Activated T-helper 2 cell treated with anti-CD3 and anti-CD28 coated beads, Interferon-gamma antibody, Interleukin-2, Interleukin-4, amounts not matched to agents 10 μg/mL and 5 μg/mL and 100 μg/mL, durations not matched to agents 14 hours and 24 hours and 36 hours (primary cell): ENCODE measurements at places on chromosomes 2 and 18.

DNA sequence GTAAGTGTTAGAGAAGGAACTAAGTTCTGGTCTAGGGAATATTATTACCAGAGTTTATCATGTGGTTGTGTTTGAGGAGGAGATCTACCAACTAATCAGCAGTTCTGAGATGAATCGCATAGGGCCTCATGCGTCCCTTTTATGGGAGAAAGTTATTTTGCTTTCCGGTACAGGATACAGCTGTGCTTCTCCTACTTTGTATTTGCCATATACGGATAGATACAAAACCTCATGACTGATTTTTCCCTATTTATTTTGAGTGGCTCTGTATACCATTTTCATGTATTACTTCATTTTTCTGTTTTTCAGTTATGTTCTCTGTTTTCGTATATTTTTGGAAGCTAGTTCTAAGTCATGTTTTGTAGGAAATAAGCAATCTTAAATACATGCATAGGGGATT, 66.8 kb downstream of the ACSL3 start:
- DNase-seq: no peak

- no peak for DNase-seq
Measured at GRCh38 chr18:34122724-34123334, 101.9 kb downstream of the NOL4 start.

DNA sequence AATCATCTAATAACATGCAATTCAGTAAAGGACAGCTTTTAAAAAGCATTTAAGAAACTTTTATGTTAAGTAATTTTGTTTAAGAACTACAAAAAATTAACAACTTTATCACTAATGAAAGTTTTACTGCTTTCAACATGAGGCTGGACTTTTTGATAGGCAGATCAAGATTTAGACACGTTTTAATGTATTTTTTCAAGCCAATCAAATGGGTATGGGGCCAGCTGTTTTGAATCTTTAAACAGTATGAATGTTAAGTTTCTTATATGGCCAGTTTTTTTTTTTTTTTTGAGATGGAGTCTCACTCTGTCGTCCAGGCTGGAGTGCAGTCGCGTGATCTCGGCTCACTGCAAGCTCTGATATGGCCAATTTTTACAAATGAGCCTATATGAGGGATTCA, 73.1 kb downstream of the ST6GAL2 start:
- DNase-seq: no peak

DNA sequence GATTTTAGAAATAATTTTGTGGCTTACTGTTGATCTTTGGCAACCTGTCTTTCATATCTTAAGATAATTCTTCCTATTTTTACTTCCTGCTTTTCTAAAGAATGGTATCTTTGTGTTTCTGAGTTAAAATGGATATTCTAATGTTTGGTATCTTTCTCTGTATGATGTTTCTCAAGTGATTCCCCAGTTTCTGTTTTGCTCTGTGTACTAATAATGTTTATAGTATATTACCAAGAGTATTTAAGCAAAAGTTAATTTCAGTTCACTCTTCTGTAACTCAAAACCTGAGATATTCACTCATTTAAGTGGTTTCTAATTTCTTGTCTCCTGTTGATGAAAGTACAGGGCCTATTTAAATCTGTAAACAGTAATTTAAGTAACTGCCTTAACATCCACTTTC, 58.3 kb downstream of the CCDC150 start:
- DNase-seq: no peak

DNA sequence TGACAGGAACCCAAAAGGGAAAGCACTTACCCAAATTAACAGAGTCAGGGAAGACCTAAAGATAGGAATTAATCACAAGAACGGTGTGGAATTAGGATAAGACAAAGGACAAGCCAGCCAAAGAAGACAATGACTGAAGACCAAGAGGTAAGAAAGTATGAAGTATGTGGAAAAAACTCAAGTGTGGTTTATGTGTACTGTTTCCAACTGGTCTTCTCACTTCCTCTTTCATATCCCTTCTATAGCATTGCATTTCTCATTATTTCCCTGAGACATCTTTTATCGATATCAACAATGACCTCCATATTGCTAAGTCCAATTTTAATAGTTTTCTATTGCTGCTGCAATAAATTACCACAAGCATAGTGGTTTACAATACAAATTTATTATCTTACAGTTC, 313.5 kb upstream of the SLC39A10 start:
- no peak for DNase-seq

DNA sequence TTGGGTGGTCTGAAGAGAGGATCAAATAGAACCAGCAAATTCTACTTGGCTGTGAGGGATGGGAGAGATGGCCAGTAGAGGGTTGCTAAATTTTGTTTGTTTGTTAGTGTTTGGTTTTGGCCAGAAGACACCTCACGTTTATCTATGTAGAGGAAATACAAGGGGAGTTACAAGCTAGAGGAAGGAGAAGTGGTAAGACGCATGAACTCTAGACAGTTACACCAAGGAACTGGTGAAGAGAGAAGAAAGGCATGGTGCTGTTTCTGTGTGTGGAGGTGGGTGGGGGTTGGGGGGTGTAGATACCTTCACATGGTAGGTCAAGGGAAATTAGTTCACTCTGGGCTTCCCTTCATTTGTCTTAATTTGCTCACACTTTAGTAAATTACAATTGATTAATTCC, 25.6 kb downstream of the RASGRP3 start:
- no peak for DNase-seq
